ENCODE measurements at places on chromosomes 3 and 15.

- no peak for DNase-seq
Measured at GRCh38 chr3:101720851-101721840, 3.3 kb upstream of the CEP97 start.

DNA sequence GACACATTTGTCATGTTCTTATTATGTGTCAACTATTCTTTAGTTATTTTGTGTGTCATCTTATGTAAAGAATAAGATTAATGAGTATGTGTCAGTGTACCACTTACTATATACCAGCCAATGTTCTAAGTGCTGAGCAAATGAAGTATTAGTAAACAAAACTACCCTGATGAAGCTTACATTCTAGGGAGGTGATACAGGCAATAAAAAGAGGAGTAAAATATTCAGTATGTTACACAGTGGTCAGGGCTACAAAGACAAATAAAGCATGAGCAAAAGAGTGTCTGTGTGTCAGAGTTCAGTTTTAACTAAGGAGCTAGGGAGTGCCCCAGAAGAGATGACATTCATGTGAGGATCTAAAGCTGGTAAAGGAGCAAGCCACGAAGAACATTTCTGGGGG, 79.1 kb downstream of the TRPC1 start:
- no peak for DNase-seq

DNA sequence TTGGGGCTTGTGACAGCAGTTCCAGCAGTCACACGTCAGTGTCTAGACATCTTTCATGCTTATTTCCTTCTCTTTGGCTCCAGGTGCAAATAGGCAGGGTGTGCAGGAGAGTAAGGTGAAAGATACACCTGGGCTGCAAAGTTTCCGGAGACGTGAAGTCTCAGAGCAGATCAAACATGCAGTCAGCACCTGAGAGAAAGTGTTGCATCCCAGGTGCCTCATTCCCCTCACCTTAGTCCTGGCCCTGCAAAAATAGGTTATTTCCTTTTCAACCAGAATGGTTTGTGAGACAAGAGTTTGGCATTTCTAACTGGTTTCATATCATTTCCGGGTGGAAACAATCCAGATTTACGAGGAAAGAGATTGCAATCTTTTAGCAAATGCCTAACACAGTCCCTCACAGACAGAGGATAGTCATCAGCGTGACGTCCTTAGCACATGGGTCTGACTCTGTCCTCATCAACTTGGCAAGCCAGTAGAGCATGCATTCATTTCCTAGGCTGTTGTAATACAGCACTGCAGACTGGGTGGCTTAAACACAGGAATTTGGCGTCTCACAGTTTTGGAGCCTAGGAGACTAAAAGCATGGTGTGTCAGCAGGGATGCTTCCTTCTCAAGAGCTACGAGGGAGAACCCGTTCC, 58.2 kb upstream of the ARRDC4 start:
- DNase-seq = no peak

GRCh38 chr3:195559723-195560409, 16.7 kb upstream of the PPP1R2 start:
- DNase-seq = no peak

DNA sequence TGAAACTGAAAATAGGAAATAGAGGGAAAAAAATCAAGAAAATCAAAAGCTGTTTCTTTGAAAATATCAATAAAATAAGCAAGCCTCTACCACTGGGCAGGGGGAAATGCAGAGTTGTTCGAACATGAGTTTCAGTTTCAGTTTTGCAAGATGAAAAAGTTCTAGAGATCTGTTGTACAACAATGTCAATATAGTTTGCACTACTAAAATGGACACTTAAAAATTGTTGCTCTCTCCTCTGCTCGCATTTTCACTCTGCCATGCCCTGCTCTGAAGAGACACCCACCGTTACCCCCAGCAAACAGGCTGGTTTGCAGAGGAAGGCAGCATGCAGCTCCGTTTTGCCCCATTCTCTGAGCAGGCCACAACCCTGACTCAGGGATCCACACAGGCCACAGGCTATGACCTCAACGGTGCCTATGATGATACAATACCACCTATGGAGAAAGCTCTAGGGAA, 64.5 kb downstream of the ZNF148 start:
- peak; percentile 30 for DNase-seq

DNA sequence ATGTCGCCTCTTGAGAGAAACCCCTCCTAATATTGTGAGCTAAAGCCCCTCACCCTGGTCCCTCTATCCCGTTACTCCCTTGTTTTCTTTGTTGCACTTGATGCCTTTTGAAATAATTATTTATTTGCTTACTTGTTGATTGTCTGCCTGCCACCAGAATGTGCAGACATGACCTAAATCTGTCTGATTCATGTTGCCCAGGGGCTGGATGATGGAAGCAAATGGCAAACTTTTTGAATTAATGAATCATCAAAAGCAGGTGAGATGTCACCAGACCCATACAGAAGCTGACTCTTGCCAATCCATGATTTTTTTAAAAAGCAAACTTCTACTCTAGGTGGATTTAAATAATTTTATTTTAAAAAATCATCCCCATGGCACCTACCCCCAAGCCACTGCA, 49.3 kb downstream of the GRIP2 start:
- DNase-seq = no peak

- DNase-seq = no peak
Measured at GRCh38 chr15:66921319-66921915, 144.0 kb upstream of the SMAD3 start.

DNA sequence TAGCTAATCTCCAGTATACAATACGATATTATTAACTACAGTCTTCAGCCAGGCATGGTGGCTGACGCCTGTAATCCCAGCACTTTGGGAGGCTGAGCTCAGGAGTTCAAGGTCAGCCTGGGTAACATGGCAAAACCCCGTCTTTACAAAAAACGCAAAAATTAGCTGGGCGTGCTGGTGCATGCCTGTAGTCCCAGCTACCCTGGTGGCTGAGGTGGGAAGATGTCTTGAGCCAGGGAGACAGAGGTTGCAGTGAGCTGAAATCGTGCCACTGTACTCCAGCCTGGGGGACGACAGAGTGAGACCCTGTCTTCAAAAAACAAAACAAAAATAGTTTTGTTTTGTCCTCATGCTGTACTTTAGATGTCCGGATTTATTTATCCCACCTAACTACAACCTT, 29.2 kb upstream of the SV2B start:
- no peak for DNase-seq

- no peak for DNase-seq
Measured at GRCh38 chr3:65641045-65641444, 397.7 kb downstream of the MAGI1 start.

GRCh38 chr15:66961407-66961884, 104.0 kb upstream of the SMAD3 start:
- DNase-seq = no peak

- DNase-seq = no peak
Measured at GRCh38 chr3:193842029-193842798, 249.2 kb downstream of the OPA1 start.

DNA sequence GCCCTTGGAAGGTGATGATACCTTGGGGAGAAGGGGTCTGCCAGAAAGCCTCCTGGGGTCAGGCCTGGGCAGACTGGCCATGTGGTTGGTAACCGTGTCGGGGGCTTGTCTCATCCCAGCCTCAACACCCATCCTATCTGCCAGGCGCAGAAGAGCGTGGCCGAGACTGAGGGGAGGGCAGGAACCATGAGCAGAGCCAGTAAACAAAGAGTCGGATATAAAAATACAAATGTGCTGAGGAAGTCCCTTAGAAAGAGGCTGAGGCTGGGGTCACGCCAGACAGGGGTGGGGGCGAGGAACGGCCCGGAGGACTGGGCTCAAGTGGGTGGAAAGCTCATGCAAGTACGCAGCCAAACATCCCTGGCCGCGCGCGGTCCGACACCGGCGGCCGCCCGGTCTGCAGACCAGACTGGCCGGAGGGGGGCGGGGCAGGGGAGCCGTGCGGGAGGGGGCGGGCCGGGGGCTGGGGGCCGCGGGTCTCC, 1.9 kb downstream of the CAMK2N2 start:
- no peak for DNase-seq

- DNase-seq = no peak
Measured at GRCh38 chr3:11307830-11308432, 35.7 kb downstream of the ATG7 start.

DNA sequence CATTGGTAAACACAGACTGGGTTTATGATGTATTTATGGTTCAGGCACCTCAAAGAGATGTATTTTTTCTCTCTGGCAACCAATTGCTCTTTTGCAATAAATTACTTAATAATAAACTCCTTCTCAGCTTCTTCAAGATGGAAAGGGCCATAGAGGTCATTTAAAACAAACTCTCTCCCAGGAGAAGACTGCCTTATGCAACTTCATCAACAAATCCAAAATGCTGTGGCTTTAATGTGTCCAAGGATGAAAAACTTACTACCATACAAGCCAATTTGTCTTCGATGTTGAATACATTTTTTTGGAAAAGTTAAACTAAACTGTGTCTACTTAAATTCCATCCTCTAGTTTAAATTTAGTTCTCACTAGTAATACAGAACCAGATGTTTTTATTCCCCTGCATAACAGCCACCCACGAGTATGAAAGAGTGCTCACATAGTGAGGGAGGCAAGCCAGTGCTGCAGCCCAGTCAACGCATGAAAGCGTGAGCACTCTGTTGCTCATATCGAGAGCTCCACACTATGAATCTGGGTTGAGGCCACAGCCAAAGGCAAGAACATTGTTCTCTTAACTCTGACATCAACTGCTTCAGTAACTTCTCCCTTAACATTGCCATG, 761.3 kb upstream of the GRM7 start:
- DNase-seq = no peak

DNA sequence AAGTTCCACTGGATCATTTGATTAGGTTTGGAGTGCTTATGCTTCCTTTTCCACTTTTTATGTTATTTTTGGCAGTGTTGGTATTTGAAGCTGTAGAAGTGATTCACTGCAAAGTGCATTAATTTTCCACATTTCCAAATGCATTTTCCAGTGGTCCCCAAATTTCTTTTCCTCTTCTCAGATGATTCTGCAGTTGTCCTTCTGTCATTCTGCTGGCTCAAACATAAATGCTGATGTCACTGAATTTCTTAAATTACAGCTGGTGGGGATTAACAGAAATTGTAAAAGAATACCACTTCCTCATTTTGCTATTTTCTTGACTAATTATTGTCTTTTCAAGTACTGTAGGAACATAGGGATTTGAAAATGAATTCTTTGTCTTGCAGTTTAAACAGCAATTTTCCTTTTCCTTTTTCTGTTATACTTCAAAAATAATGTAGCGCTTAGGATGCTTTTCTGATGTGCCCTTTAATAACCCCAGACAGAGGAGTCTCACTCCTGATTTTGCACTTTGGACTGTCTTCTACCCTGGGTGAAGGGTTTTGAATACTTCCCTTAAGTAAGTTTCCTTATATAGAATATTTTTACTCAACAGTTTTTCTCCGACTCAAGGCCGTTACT, 25.0 kb downstream of the MITF start:
- no peak for DNase-seq

- DNase-seq = no peak
Measured at GRCh38 chr15:64232400-64232799, 69.6 kb upstream of the PPIB start.

GRCh38 chr3:145637105-145637504, 523.9 kb downstream of the PLOD2 start:
- DNase-seq = no peak

DNA sequence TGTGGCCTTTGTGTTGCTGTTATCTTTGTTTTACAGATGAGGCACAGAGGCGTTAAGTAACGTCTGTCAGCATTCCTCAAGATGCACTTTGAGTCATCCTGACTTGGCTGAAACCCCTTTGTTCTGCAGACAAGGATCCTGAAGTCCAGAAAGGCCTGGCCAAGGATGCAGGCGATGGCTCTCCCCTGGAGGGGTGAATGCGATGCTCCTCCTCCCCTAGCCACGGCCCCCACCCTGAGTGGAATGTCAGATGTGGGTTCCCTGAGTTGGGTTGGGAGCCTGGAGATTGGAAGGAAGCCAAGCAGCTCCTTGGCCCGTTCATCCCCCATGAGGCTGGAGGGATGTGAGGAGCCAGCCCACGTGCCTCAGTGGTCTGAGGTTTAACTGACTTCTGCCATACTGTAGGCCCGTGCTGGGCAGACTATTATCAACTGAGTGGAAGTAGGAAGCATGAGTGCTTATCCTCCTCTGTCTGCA, 43.3 kb downstream of the POMGNT2 start:
- DNase-seq = no peak

DNA sequence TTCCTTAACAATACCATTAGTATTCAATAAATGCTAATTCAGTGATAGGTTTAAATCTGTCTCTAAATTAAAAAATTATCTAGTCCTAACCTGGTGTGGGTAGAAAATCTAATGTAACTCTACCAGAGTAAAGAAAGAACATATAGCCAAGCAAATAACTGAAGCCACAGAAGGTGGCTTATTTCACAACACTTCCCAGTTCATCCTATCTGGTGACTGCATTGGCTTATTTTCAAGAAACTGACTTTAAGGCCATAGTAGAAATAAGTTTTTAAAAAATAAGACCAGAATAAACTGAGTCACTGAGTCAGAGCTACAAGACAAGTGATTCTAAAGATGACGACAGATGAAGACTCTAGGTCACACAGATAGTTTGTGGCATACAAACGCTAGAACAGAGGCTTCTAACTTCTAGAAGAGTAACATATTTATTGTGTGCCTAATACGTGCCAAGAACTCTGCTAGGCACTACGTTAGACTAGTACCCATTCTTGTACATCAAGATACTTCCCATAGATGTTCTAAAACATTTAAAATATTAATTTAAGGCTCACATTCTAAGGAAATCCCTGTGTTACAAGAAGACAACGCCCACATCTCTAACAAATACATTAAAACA, 25.9 kb downstream of the TMCC1 start:
- no peak for DNase-seq

GRCh38 chr3:62329971-62330370, 43.4 kb downstream of the FEZF2 start:
- DNase-seq = no peak

All from stimulated activated CD8-positive, alpha-beta memory T cell treated with anti-CD3 and anti-CD28 coated beads, Interleukin-7, amount 100 ng/mL, for 4 hours (primary cell).